ENCODE measurements at places on chromosomes 12 and 14.

DNA sequence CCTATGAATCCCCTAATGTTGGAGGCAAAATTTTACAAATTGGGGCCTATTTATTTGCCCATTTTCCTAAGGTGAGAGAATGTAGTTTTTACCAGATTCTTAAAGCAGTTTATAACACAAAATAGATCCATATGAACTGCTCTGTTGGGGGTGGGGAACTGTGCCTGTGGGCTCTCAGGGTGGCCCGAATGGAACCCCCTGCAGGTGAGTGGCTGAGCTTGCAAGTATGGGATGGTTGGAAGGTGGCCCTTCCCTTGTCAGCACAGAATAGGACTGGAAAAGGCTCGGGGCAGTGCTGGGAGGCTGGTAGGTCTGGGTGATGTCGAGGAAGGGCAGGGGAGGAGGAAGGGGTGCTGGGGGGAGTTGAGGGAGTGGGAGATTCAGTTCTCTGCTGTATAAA is 4.9 kb downstream of the VSX2 start:
- no peak for DNase-seq

DNA sequence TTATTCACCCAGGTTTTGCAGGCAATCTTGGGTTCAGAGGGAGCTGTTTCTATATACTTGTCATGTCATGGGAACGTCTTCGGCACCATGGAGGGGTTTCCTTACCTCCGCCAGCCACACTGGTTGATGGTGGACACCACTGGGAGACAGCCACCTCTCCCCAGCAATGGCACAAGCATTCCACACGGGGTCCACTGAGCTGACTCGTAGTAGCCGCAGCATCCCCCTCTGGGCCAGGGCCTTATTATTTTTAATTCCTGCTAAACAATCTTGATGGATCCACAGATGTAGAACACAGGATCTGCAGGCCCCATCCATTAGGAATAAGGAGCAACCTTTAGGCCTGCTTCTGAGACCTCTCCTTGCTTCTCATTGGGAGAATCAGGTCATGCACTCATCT is 132.9 kb downstream of the DICER1 start:
- no peak for DNase-seq

DNA sequence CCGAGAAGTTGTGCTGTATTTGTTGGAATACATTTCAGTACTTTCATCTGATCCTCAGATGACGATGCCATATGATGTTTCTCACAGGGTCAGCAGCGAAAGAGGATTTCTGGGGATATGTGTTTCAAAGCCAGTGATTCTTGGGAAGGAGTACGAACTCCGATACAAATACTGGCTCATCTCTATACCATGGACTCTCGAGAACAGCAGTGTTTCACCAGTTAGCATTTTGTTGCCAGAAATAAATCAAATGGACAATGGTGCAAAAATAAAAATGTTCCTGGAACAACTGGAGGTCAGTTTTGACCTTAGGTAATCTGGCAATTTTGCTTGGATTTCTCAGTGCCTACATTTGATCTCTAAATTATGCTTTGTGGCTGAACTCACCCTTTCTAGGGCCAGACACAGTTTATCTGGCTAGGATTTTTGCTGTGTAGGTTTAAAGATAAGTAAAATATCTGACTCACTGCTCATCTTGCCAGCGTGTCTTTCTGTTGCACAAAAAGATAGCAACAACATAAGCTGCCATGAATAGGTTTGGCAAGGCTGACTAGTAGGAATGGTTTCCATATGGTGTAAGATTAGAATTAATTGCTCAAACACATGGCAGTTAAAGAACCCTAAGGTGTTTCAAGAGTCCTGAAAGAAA is 11.0 kb upstream of the MGP start:
- DNase-seq = no peak

- DNase-seq = no peak
These were observed 372.1 kb upstream of the CCDC196 start for GRCh38 chr14:66114071-66114470.

DNA sequence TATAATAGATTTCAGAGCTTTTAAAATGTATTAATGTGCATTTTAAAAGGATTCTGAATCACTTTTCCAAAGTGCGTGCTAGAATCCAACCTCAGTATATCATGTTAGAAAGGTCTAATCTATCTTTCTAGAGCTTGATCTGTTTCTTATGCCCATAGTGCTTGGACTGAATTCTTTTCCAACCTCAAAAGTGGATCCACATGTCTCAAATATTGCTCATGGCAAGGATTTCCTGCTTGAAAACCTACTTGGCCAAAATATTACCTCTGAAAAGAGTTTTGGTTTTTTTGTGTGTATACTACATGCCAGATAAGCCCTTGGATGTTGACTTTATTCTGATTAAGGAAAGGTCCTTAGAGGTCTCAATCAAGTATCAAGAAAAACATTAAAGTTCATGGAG is 16.9 kb upstream of the SLC6A15 start:
- DNase-seq = no peak

All from NB4 (cell line).